Stimulated activated naive CD8-positive, alpha-beta T cell treated with anti-CD3 and anti-CD28 coated beads, Interleukin-15, Interleukin-2, amounts not matched to agents 100 U/mL and 50 U/mL, for 24 hours (primary cell): ENCODE measurements at places on chromosomes 2 and 18.

- no peak for DNase-seq
Measured at GRCh38 chr2:43461453-43462073, 134.3 kb downstream of the THADA start.

- no peak for DNase-seq
Measured at GRCh38 chr18:407626-408224, 92.8 kb downstream of the COLEC12 start.

DNA sequence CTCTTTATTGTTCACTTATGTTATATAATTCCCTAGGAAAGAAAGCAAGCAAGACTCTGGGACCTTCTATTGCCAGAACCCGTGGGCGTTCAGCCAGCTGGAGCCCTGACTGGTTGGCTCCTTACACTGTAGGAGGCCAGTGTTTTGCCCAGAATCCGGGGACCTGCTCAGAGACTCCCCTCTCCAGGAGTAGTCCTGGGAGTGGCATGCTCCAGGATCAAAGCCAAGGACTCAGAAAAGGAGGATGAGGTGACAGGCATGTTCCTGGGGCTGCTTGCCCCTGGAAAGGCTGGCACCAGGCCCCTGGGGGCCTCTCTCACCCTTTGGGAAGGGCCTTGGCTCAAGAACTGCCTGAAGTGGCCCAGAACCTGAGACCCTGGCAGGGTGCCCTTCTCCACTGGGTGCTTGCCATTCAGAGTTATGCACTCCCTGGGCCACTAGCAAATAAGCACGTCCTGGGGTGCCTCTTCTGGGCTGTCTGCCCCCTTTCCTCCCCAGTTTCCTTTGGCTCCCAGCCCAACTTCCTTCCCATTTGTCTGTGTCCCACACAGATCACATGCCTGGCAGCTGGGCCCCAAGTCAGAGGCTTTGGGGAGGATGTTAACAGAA, 19.6 kb upstream of the KIF3C start:
- no peak for DNase-seq

DNA sequence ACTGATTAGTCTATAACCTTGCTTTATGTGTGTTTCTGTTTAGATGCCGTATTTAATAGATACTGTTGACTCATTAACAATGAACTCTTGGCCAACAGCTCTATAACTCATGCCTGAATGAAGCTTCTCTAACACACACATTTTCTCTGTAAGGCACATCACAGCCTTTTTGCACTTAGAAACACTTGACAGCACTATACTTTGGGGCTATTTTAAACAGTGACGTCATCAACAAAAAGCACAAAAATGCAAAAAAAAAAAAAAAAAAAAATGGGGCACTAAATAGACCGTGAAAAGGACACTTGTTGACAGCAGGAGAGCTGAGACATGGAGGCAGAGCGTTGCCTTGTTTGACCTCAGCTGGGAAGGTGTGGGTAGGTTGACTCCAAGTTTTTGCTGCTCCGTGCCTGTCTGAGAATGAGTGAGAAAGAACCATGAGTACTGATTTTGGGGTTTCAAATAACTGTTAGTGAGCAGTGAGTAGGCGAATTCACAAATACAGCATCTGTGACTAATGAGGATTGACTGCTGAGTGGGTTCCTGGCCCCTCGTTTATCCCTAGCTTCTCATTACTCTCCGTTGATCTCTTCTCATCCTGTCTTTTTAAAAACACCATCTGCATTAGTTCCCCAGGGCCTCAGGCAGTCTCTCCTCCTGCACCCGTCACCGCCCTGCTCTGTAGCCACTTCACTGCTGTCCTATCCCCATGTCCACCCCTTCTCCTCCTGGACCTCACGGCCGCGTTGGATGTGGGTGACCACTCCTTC, 24.4 kb downstream of the SPP2 start:
- DNase-seq: no peak

- DNase-seq: no peak
Measured at GRCh38 chr2:132549935-132550670, 119.9 kb downstream of the LYPD1 start.

DNA sequence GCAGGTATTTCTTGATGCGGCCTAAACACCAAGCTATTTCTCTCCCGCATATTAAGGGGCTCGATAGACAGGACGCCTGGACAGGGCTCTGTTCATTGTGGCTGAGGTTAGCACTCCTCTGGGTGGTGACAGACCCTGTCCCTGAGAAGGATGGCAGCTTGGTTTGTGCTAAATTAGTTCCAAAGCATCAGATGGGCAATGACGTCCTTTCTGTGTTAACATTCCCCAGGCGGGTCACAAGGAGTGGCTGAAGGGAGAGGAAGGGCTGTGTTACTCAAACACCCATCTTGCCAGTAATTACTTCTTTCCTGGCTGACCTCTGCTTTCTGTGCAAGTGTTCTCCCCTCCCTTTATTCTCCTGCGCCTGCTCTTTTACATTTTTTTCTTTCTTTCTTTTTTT, 75.0 kb downstream of the TMEM247 start:
- DNase-seq: no peak

DNA sequence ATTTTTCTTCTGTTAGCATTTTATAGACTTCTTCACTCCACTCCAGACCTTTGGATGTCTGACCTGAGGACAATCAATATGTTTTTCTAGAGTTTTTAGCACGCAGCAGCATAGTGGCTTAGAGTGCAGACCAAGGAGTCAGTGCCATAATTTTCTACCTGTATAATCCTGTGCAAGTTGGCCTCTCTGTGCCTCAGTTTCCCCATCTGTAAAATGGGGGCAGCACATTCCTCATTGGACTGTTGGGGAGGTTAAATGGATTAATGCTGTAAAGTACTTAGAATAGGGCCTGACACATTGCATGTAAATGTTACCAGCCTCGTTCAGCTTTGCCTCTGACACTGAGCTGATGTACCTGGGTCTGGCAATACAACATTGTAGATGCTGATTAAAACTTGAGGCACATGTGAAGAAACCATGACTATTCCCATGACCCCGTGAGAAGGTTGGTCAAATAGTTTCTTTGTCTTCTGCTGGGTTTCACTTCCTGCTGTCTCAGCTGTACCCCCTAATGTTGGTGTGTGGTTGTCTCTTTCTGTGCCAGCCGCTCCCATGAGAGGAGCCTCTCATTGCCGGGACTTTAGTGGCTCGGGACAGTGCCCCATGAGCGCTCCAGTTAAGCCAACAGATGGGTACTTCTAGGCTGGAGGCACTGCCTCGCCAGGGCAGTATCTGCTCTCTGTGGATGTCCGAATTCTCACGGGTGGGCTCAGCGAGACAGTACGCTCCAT, 125.3 kb downstream of the SH3RF3 start:
- DNase-seq: no peak

GRCh38 chr18:57223144-57223870, 76.4 kb downstream of the BOD1L2 start:
- DNase-seq: no peak

- no peak for DNase-seq
Measured at GRCh38 chr2:152038441-152038958, 60.3 kb downstream of the CACNB4 start.

- no peak for DNase-seq
Measured at GRCh38 chr18:13431886-13432285, 213.3 kb downstream of the LDLRAD4 start.

DNA sequence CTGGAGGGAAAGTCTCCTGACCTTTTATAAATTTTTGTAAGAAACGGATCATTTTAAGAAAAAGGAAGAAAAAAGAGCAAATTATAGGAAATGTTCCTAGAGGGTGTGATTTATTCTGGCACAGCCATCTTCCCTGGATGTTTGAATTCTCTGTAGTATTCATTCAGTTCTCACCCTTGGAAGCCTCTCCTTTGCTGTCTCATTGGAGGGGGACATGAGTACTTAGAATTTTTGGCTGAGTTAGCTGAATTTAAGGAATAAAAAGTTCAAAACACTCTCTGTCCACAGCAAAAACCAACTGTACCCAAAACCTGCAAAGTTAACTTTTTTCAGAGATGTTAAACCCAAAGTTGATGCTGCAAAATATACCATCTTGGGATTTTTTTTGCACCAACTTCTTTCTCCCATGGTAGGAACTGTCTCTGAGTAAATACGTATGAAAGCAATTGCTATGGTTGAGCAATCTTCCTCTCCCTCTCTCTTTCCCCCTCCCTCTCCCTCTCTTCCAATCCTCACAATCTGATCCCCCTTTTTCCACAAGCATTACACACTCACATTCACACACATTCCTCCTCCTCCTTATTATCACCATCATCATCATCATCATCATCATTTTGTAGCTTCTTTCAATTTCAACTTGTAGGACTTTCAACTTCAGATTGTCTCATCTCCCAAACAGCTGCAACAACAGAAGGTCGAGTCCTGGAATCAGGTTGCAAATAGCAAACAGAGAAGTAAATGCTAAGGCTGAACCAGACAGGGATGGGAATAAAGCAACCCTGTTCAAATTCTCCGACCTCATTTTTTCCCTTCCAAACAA, 183.7 kb downstream of the GFPT1 start:
- no peak for DNase-seq

DNA sequence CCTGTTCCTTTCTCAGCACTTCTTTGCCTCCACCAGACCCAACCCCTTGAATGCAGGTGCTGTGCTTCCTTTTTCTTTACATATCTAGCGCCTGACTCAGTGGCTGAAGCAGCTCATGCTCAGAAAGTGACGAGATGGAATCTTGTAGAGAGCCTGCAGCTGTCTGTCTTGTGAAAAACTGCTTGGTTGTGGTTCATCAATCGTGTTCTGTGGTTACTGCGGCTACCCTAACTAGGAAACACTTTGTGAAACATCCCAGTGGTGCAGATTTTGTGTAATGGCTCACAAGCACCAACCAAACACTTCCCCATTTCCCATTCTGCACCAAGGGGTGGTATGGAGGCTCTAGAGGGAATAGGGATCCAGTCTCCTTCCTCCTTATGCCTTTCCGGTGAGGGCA, 307.2 kb upstream of the MMADHC start:
- no peak for DNase-seq

DNA sequence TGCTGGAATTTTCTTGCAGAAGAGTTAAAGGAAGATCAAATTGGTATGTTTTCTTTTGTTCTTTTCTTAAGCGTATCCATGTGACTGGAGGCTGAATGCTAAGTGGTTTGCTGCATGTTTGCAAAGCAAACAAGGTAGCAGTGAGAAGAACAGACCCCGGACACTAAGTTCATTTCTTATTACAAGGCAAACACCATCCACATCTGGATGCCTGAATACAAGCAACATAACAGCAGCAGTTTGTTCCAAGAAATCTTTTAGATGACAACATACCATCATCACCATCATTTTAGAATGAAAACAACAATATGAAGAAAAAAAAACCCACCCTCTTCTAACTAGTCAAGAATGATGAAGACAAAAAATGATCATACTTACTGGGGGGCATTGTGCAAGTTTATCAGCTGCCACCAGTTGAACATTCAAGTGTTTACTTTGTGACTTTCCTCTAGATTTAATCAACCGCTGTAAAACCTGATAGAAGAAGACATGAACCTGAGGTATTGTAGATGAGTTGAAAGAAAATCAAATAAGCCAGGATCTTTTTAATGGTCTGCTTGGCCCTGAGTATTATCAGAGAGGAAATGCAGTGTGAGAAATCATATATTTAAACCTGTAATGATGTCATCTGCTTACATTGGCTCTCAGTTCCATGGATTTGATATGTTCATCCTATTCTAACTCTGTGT, 25.0 kb upstream of the ARL5A start:
- DNase-seq: no peak

DNA sequence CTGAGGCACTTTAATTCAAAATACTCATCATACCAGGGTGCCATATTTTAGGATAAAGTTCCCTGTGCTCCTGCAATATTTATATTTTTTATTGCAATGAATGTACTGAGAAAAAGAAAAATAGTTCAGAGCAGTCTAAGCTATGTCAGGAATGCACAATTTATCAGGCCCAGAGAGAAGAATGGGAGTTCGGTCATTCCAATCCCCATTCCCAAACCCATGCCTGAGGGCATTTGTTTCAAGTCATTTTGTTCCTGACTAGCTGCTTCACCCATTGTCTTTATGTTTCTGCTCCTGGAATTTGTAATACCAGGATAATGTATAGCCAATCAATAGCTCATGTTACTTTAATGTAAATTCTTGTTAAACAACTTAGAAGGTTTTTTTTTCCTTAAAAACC, 24.4 kb upstream of the FTCDNL1 start:
- no peak for DNase-seq

DNA sequence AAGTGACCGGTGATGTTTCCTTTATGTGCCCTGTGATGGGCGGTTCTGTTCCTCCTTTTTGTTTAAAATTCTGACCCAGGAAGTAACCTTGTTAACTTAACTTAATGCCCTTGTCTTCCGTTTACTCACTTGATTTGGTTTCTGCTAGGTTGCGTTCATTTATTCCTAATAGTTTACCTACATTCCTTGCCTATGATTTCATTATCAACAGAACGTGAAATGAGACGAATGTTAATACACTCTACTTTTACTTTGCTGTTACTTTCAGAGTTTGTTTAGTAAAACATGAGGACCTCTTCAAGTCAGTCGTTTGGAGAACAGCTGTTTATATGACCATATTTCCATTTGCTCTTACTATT, 638 bp downstream of the CEP192 start:
- no peak for DNase-seq

GRCh38 chr2:37219046-37219445, 12.3 kb downstream of the CEBPZ start:
- DNase-seq: no peak

- no peak for DNase-seq
Measured at GRCh38 chr2:211463397-211463796, 907.0 kb downstream of the CPS1 start.

- no peak for DNase-seq
Measured at GRCh38 chr2:112630268-112630667, 15.5 kb upstream of the SLC20A1 start.

DNA sequence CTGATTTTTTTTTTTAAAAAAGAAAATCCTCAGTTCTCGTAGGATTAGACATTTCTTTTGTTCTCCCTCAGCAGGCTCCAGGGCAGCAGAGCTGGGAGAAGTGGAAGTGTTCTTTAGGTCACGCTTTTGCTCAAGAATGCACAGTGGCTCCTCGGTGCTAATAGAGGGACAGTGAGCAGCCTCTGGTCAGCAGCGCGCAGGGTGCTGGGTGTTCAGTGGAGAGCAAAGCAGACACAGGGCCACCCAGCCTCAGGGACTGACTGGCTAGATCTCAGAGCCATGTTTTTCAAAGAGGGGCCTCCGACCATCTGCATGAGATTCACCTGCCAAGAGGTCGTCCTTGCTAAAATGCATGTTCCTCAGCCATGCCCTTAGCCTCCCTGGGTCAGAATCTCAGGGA, 218.8 kb downstream of the HAUS1 start:
- no peak for DNase-seq

GRCh38 chr2:9738535-9739496, 104.5 kb upstream of the TAF1B start:
- DNase-seq: no peak

DNA sequence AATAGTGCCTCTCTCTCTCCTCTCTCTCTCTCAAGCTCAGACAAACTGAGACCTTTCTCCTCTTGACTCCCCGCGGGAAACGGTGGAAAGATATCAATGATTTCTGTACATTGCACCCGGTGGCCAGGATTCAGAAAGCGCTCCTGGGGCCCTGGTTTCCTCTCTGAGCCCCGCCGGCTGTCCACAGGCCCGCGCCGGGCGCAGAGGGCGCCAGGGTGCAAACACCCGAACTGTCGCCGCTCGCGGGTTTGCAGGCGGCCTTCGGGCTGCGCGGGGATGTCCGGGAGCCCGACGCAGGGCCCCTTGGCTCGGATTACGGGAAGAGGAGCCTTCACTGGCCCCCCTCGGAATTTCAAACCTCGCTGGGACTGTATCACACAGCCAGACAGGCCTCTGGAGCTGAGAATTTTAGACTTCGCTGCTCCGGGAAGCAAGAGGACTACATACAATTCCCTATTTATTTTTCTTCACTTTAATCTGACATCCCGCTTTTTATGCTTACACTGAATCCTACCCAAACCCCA, 5.2 kb upstream of the EN1 start:
- no peak for DNase-seq

- no peak for DNase-seq
Measured at GRCh38 chr18:3683483-3683882, 233.5 kb downstream of the TGIF1 start.
